ENCODE measurements at places on chromosomes 16 and 17. TPM values are rescaled to one million over a fixed set of nuclear protein-coding genes. Genes with fewer than 3 reads are reported as not detected.

Gene NFATC2IP
- 45.5 TPM for total RNA-seq

Gene GNG13
- total RNA-seq, result not detected

Gene ACSF3
- 41.7 TPM for total RNA-seq

Gene TMEM132E
- 0.56 TPM for total RNA-seq

DNA sequence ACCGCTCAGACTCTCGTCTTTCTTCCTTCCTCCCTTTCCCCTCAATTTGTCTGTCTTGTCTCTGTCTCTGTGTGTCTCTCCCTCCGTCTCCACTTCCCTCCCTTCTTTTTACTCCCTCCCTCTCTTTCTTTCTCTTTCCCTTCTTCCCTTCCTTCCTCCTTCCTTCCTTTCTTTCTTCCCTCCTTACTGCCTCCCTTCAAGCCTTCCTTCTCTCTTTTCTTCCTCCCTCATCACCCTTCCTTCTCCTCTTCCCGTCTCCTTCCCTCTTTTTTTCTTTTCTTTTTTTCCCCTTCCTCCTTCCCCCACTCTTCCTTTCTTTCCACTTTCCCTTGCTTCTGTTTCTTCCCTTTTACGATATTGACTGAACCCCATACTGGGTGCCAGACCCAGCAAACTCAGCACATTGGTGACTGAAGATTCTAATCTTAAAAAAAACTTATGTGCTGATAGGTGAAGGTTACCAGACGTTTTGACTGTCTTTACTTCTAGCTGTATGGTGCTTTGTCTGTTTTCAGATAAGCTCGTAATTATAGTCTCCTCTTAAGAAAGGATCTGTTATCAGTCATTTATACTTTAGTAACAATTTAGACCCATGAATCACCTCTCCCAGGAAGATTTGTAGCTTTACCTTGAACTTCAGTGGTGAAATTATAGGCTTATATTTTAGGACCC, 481 bp upstream of the BRD7 start:
- no peak for DNase-seq

GRCh38 chr17:16329519-16330271, 23.6 kb downstream of the CENPV start:
- no peak for DNase-seq

- no peak for DNase-seq
These were observed 913 bp upstream of the PRR14 start for GRCh38 chr16:30649725-30650368.

DNA sequence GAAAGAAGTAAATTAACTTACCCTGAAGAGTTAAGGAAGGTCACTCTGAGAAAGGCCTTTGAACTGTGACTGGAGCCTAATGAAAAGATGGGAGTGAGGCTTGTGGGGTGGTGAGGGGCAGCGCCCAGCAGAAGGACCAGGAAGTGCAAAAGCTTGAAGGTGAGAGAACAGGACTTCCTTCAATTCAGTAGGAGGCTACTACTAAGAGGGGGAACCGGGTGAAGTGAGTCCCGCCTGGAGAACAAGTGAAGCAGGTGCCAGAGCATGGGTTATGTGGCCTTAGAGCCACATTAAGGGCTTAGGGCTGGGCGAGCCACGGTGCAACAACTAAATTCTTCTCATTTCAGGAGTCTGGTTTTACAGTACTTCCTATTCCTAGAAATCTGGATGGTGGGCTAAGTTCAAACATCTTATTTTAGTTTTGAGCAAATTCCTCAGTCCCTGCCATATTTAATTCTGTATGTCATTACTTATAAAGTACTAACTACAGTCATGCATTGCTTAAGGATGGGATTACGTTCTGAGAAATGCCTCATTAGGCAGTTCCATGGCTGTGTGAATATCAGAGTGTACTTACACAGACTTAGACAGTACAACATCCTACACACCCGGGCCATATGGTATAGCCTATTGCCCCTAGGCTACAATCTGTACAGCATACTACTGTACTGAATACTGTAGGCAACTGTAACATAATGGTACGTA, 5.1 kb downstream of the CFAP20 start:
- DNase-seq, result no peak

DNA sequence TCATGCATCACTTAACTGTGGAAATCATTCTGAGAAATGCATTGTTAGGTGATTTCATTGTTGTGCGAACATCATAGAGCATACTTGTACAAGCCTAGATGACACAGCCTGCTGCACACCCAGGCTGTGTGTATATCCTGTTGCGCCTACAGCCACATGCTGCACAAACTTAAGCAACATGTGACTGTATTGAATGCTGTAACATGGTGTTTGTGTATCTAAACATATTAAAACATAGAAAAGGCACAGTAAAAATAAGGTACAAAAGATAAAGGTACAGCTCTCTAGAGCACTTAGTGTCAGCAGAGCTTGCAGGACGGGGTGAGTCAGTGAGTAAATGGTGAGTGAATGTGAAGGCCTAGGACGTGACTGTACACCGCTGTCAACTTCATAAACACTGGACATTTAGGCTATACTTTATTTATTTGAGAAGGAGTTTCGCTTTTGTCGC, 11.9 kb downstream of the FOXK2 start:
- DNase-seq, result no peak

GRCh38 chr17:10192972-10193371, 5.4 kb downstream of the GAS7 start:
- DNase-seq, result no peak

DNA sequence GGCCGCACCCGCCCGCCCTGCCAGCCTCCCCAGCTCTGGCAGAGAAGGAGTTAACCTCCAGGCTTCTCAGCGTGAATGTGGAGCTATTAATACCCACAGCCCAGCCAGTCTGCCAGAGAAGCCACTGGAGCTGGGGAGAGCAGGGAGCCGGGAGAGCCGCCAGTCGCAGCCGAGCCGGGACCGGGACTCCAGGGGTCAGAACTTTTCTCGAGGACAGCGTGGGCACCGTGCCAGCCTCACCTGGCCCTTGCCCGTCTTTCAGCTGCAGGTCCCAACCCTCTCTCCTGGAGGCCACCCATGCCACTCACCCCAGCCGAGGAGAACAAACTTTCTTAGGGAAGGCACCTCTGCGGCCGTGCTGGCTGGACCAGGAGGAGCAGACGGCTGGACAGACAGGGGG, 33.8 kb upstream of the SBK1 start:
- no peak for DNase-seq

DNA sequence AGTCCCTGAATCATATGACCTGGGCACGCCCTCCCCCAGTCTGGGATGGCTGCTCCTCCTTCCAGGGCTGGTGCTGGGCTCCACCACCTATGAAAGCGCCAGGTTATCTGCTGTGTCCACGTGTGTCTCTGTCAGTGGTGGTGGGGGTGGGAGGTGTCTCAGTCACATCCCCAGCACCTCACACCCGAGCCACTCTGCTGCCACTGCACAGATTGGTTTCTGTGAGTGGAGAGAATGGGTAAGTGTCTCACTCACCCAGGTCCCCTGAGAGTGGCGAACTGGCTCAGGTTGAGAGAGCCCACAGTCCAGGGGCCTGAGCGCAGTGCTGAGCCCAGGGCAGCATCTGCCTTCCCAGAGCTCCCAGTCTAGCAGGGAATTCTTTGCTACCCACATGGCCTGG, 79.0 kb downstream of the PLD6 start:
- no peak for DNase-seq

DNA sequence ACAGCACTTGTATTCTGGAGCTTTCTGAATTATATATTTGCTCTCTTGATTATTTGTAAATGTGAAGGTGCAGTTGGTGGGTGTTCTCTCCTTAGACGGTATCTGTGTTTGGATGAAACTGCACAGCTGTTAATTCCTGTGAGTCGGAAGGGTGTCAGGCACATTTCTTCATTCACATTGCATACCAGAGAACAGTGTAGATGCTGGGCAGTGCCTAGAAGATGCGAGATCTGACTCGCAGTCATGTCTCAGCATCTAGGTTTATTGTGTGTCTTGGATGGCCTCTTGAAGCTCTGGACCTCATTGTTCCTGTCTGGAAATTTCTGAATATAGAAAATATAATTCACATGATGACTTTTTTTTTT, 61.2 kb downstream of the CLEC16A start:
- DNase-seq, result no peak

DNA sequence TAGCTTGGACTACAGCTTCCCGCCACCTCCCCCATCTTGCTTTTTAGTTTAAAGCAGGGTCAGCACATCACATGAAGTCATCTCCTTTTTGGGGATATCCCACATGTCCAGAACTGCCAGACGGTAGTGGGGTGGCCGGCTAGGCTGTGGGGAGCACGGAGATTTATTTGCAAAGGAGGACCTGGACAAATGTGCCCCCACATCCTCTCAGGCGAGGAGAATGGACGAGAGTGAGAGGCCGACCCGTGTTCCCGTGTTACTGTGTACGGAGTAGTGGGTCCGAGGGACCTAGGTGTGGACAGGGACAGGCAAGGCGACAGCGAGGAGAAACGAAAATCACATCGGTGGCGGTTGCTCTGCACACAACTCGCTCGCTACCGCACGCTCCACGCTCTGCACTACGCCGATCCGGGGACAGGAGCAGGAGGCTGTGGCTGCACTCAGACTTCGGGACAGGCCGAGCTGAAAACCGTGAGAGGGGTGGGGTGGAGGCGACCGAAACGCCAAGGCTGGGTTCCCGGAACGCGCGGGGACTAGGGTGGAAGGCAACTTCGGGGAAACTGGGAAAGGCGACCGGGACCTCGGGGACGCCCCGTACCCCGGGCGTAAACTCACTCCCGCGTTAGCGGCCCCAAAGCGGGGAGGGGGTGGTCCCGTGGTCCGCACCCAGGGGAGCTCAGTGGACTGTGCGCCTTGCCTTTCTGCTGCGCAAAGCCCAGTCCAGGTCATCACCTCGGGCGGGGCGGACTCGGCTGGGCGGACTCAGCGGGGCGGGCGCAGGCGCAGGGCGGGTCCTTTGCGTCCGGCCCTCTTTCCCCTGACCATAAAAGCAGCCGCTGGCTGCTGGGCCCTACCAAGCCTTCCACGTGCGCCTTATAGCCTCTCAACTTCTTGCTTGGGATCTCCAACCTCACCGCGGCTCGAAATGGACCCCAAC, at the start of gene MT1A:
Gene MT1A (plus strand): TSS at position 853 of the 937 bp plus-strand sequence. CDS start 73 bp downstream, at position 926.
- DNase-seq, result peak; percentile 52
